ENCODE measurements at places on chromosomes 16 and 17.
A peak's percentile ranks its signal among the peaks of the same experiment; 100 is the strongest.

DNA sequence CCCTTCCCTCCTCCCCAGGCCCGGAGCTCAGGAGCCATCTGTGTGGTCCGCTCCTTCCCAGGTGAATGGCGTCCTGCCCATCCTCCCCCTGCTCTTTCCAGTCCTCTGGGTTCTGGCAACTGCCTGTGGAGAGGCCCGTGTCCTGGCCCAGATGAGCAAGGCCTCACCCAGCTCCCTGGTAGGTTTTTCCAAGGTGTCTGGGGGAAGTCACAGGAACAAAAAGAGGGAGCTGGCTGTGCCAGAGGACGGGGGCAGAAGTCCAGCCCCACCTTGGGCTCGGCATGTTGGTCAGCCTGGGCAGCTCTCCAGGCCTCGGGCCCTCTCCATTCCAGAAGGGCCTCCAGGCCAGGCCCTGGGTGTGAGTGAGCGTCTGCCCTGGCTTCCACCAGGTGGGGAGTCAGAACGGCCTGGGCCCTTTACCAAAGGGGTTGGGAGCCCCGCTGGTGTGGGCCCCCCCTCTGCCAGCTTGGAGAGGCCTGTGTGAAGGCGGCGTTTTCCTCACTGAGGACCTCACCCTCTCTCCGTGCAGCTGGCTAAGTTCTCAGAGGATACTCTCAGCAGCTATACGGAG is 25.1 kb downstream of the CASKIN2 start:
- DNase-seq = no peak

GRCh38 chr17:5468075-5468473 is 708 bp downstream of the DHX33 start:
- no peak for DNase-seq

DNA sequence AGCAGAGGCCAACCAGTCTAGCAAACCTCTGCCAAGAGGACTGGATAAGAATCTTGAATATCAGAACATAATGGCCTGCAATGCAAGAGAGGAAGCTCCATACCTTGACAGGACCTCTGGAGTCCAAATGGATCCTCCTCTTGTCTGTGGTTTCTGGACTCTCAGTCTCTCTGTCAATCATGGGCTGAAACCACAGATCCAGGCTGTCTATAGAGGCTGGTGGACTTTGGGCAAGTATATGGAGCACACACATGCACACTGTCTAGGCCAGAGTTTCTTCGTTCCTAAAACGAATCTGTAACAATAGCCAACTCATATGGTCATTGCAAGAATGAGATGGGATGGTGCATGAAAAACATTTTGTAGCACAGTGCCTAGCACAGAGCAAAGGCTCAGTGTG is 37.7 kb downstream of the NLRC5 start:
- no peak for DNase-seq

DNA sequence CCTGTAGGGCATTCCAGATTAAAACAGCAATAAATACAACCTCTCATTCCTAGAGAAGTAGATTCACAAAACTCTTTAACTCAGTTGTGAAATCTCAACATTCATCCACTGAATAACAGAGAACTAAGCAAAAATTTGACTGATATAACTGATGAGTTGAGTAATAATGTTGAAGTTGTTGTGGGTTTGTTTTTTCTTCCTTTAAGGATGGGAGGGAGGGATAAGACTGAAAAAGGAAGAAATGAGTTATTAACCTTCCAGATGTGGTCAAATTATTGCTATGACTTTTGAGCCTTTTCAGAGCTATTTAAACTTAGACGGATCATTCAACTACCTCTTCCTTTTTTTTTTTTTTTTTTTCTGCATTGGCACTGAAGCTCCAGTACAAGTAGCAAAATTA is 38.6 kb downstream of the SKAP1 start:
- DNase-seq = no peak

GRCh38 chr16:29675811-29676643 is 3.0 kb upstream of the QPRT start:
- DNase-seq = peak; percentile 53

DNA sequence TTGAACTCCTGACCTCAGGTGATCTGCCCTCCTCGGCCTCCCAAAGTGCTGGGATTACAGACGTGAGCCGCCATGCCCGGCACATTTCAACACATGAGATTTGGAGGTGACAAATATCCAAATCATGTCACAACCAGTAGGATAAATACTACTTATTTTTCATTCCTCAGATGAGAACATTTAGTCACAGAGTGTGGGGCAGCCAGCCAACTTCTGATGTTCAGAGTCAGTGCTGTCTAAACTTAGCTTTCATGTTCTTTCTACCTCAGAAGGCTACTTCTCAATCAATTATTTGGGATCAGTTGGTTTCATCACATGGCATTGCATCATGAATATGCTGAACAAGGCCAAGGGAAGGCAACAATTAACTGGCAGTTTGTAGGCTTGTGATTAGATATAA is 134.5 kb downstream of the CDH13 start:
- DNase-seq = no peak

- peak; percentile 38 for DNase-seq
Observed at GRCh38 chr16:2782583-2783351, 4.6 kb downstream of the PRSS33 start.

GRCh38 chr17:9371019-9371418 is 204.6 kb downstream of the STX8 start:
- DNase-seq = peak; percentile 97

DNA sequence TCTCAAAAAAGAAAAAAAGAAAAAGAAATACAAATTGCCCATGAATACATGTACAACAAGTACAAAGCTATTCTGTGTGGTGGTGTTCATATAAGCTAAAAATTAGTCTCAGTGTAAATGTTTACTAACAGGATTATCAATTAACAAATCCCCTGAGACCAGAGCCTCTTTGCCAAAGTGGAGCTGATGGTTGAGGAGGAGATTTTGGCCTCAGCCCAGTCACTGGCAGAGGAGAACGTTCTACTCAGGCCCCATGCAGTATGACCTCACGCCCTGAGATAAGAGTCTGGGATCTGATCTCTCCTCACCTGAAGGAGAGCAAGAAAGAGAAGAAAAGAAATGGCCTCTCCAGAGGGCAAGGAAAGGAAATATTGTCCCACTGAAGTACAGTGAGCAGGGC is 35.5 kb upstream of the NOL11 start:
- DNase-seq = no peak

- DNase-seq = peak; percentile 95
Observed at GRCh38 chr16:48413272-48413671, 28.1 kb upstream of the SIAH1 start.

DNA sequence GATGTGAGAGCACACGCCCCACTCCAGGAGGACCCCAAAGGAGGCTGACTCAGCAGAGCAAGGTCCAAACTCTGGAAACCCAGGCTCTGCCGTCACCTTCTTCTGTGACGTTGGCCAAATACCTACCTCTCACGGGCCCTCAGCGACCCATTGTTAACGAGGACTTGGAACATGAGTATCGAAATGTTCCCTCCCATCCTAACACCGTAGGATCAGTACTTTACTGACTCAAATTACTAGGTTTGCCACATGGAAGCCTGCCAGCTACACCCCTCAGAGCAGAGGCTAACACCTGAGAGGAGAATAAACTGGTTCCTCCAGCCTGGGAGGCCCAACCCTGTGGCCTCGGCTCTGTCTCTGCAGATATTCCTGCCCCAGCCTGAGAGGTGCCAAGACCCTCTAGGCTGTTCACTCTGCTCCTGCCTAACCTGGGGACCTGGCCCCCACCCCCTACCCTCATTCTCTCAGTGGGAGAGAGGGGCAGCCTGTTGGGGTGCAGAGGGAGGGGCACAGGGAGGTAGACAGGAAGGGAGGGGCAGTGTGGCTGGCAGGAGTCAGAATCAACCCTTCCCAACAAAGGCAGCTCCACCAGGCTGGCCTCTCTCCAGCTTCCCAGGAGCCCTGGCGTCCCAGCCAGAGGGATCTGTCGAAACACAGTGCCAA is 4.4 kb downstream of the PITPNM3 start:
- peak; percentile 20 for DNase-seq

GRCh38 chr17:17508019-17508535 is 11.9 kb upstream of the RASD1 start:
- no peak for DNase-seq

GRCh38 chr16:69744363-69745231 is 10.1 kb downstream of the NOB1 start:
- no peak for DNase-seq

- DNase-seq = no peak
Observed at GRCh38 chr16:75416904-75417565, 16.3 kb downstream of the CFDP1 start.

GRCh38 chr17:55056526-55056925 is 88.0 kb downstream of the STXBP4 start:
- peak; percentile 59 for DNase-seq

DNA sequence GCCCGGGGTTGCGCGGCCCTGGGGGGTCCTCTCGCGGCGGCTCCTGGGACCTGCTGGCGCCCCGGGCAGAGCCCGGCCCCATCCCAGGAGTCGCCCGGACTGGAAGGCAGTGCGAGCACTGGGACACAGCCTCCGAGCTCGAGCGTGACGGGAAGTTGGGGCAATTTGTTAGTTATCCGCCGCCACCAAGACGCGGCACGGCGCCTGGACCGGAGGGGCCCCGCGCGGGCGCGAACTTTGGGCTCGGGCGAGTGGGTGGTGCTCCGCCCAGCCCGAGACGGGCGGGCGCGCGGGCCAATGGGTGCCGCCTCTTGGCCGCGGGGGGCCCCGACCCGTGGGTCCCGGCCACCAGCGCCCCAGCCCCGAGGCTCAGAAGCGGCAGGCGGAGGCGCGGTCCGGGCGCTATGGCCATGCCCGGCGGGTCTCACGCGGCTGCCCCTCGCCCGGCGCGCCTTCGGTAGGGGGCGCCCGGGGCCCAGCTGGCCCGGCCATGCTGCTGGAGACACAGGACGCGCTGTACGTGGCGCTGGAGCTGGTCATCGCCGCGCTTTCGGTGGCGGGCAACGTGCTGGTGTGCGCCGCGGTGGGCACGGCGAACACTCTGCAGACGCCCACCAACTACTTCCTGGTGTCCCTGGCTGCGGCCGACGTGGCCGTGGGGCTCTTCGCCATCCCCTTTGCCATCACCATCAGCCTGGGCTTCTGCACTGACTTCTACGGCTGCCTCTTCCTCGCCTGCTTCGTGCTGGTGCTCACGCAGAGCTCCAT is at the start of gene ADORA2B:
ADORA2B (plus strand) TSS at position 372 of the 768 bp plus-strand sequence; CDS start at position 491, 119 bp downstream.
- DNase-seq = peak; percentile 74

- DNase-seq = peak; percentile 38
Observed at GRCh38 chr17:67837965-67838364, 12.7 kb downstream of the BPTF start.

DNA sequence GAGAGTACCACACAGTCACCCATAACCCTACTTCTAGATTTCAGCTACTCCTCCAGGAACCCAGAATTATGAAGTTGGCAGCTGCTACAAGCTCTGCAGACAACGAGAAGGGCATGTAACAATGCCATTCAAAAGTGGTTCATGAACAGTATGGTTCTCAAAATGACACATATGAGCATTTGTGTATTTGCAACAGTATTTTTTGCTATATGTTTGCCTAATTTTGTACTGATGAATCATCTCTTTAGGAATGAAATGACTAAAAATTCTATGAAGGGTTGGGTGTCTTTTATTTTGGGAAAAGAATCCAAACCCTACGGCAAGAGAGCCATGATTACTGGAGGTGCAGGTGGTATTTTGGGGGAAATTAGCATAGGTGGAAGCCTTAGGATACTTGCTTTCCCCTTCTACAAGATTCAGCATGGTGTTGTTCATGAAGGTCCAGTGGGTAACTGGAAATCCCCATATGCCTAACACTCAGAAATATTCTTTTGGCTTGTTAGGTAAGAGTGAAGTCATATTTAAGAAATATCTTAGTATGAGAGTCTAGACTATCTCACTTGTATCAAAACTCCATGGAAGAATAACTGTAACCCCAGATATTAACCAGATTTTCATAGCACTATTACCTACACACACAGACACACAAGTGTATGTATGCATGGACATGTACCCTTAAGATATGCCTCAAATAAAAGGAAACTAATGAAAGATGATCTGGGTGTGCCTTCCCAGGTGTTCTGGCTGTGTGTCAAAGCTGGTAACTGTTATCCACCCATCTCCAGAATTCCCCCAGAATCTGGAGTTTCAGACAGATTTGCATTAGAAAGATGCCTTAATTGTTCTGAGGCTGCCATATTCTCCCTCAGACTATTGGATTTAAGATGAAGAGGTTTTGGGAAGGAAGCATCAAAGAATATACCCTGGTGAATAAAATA is 688.2 kb upstream of the SOX9 start:
- no peak for DNase-seq

DNA sequence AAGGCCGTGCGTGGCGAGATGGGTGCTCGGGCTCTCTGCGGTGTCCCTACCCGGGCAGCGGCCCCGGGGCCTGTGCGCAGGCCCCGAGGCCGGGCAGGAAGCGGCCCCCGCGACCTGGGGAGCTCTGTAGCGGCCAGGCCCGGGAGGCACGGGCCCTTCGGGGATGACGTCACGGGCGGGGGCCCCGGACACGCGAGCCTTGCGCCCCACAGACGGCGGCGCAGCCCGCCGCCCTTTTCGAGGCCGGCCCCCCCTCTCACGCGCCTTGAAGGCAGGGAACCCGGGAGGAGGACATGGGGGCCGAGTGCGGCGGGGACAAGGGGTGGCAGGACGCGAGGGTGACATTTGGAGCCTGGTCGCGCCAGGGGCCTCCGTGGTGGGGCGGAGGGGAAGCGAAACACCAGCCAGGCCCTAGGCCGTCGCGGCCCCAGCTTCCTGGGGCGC is 1.1 kb downstream of the RAI1 start:
- DNase-seq = peak; percentile 70

GRCh38 chr16:26365161-26365940 is 673.6 kb downstream of the HS3ST4 start:
- DNase-seq = peak; percentile 2

GRCh38 chr17:49727380-49727779 is 19.6 kb upstream of the SLC35B1 start:
- DNase-seq = no peak

GRCh38 chr17:74779501-74779900 is 3.4 kb upstream of the NAT9 start:
- no peak for DNase-seq

DNA sequence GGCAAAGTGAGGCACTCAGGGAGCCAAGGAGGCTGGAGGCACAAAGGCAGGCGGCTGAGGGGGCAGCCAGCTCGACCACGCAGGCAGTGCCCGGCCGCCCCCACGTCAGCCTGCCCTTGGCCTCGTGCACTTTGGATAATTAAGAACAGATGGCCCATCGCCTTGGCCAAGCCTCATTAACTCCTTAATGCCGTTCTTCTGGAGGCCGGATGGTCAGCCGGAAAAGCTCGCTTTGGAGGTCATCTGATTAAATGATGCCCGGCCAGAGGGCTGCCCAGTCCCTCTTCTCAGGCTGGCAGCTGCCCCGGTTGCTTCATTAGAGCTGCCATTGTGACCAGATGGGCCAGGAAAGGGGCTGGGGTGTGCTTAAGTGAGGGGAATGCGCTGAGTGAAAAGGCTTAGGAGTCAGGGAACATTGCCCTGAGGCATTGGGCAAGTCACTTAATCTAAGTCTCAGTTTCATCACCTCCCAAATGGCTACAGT is 364.0 kb downstream of the NPIPA8 start:
- DNase-seq = no peak

GRCh38 chr17:56592487-56593085 is 913 bp upstream of the NOG start:
- peak; percentile 73 for DNase-seq

GRCh38 chr16:87445486-87445885 is 47.3 kb downstream of the ZCCHC14 start:
- no peak for DNase-seq

Measured in DMS53 (cell line).